ENCODE measurements at places on chromosomes 4 and X. TPM values are rescaled to one million over a fixed set of nuclear protein-coding genes. Genes with fewer than 3 reads are reported as not detected.

- H3K4me3 ChIP-seq = no peak overlapping the region
- no peak for DNase-seq
- H3K27me3 ChIP-seq = no peaks in the 10 kb centered on the region
- no peaks in the 10 kb centered on the region for H3K4me1 ChIP-seq
Observed at GRCh38 chr4:73974352-73974751, 7.5 kb downstream of the PF4 start.

Gene WNK3
- 0.12 TPM for total RNA-seq

DNA sequence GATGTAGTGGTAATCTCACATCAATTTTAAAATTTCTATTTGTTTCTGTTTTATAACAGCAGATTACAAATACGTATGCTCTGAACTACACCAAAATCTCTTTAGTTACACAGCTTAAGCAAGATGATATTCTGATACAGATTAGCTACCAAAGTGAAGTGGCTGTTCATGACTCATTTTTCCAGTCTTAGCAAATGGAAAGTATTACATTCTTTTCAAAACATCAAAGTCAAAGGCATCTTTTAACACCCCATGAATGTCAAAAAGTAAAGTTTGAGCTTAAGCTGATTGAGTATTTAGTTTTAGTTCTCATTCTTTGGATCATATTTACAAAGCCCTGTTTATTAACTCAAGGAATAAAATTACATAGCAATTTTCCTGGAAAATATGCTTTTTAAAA lies 6.6 kb upstream of the HPGDS start:
- H3K4me1 ChIP-seq = peaks cover 26% of the 10 kb centered on the region
- DNase-seq = no peak
- no peaks in the 10 kb centered on the region for H3K36me3 ChIP-seq
- H3K27me3 ChIP-seq = peaks cover 7% of the 10 kb centered on the region

Gene LONRF3
- 0.75 TPM for total RNA-seq

- peak overlapping the region; percentile 84 for H3K27ac ChIP-seq
- no peaks in the 10 kb centered on the region for H3K27me3 ChIP-seq
- H3K4me1 ChIP-seq = peaks cover 70% of the 10 kb centered on the region
Observed at GRCh38 chrX:153338836-153339235, 4.9 kb downstream of the ZNF275 start.

Gene FAM120C
- 10.8 TPM for total RNA-seq

Gene FAT4
- not detected for total RNA-seq

DNA sequence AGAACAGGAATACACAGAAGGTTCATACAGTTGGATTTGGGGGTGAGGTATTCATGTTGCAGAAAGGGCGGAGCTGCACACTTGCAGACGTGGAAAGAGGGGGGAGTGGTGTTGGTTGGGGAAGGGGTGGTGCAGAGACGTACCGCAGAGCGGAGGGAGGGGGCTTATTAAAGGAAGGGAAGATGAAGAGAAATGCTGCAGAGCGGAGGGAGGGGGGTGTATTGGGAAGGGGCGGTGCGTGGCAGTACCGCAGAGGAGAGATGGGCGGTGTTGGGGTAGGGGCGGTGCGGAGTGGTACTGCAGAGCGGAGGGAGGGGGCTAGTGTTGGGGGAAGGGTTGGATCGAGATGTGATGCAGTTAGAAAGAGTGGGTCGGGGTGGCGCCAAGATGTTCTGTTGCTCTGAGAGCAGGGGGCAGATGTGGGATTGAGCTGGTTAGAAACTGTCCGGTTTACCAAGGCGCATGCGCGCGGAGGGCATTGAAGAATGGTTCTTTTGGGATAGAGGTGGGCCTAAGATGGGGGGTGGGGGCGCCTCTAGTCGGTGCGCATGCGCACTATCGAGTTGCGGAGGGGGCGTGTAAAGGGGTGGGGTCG lies 900 bp downstream of the TRO start:
- peak overlapping the region; percentile 94 for H3K4me3 ChIP-seq
- H3K27ac ChIP-seq = peak overlapping the region; percentile 58
- peak; percentile 82 for DNase-seq
- peaks cover 10% of the 10 kb centered on the region for H3K27me3 ChIP-seq
- H3K36me3 ChIP-seq = no peaks in the 10 kb centered on the region
- peaks cover 17% of the 10 kb centered on the region for H3K4me1 ChIP-seq
